ENCODE measurements at places on chromosomes 6 and 20.

DNA sequence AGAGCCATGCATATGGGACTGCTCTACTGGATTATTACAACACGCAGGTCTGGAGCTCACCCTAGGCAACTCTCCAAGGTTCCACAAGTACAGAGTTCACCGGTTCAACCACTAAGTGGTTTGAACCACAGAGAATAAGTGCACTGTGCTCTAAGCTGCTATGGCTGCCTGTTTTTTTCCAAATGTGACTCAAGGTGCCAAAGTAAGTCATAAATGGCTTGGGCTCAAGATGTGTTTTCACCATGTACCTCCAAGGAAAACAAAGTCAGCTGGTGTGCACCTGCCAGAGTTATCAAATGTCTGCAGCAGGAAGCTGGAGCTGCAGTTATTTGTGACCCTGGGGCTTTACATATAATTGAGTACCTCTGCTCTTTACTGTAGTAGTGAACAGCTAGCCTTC is 76.7 kb downstream of the PREP start:
- no peak for DNase-seq

GRCh38 chr20:16479666-16480065 is 93.6 kb downstream of the KIF16B start:
- no peak for DNase-seq

GRCh38 chr6:3380344-3381232 is 76.3 kb downstream of the SLC22A23 start:
- DNase-seq: no peak

- DNase-seq: no peak
Observed at GRCh38 chr6:112396221-112396620, 49.1 kb downstream of the RFPL4B start.

DNA sequence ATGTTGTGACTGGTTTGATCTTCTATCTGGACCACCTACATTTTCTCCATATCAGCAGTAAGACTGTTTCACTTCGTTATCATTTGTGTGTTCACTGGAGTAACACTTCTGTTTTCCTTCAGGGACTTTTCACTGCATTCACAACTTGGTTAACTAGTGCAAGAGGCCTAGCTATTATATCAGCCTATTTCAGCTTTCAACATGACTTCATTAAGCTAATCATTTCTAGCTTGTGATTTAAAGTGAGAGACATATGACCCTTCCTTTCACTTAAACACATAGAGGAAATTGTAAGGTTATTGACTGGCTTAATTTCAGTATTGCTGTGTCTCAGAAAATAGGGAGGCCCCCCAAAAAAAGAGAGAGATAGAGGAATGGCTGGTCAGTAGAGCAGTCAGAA is 622.8 kb upstream of the NRSN1 start:
- no peak for DNase-seq
